ENCODE measurements at places on chromosomes 5 and 9.

DNA sequence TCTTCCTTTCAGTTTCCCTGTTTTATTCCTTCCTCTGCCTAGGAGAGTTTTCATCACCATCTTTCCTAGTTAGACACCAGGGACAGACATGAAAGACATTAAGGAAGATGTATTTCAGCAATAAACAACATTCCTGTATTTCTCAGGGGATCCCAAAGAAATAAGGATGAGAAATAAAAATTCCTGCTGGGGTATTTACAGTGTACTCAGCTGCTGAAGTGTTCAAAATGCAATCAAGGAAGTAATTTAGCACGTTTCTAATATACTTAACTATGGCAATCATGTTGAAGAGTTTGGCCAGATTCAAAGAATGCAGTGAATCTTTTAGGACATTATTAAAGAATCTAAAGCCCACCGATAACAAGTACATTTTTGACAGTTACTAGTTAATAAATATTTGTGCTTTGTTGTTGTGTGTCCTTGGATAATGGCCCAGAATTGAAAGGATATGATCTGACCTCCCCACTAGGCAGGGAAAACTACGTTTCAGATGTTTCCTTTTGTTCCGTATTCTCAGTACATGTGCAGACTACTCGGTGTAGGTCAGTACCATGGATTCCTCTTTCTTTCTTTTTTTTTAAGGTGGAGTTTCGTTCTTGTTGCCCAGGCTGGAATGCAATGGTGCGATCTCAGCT, 46.8 kb downstream of the INIP start:
- DNase-seq: no peak

DNA sequence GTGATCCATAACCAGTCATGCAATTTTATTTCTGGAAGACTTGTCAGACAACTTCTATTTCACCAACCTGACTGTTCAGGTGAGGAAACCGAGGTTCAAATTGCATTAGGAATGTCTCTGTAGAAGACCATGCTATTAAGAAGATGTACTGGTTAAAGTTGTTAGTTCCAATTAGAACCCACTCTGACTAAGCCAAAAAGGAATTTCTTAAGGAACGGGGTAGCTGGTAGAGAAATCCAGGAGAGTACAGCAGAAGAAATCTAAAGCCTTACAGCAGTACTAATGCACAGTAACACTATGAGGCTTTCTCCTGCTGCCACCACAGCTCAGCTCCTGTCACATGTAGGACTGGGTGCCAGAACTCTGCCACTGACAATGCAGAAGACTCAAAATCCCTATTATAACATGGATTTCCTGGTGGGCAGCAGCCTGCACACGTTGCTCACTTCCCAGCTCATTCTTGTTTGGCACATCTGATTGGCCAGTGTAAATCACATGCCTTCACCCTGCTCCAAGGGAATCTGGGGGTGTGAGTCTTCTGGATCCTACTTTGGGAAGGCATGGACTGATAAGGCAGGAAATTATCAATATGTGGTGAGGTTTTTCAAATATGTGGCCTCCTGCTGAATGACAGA, 37.1 kb downstream of the CAST start:
- DNase-seq: no peak

DNA sequence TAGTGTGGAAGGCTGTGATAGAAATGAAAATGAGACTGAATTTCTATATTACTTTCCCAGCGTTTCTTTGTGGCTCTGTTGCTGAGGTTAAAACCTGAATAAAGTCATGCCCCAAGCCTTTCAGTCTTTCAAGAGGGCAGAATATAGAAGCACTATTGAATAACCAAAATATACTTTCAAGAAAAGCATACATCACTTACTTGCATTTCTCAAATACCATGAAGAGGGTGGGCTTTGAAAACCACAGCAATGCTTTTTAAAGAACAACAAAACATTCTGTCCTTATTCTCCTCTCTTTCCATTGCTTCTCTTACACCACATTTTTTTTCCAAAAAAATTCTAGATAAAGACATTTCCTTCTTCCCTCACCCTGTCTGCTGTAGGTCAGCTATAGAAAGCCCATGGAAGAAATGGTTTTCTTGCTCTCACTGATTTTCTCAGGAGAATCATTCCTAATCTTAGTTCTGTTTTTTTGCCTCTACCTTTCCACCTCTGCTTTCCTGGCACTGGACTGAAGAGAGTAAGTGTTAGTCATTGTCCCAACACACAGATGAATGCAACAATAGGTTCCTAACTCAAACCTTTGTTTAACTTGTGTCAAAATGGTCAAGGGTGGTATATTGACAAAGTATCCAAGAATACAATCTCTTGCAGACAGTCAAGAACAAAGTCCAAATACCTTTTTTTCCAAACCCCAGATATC, 51.6 kb downstream of the NUDT12 start:
- no peak for DNase-seq

DNA sequence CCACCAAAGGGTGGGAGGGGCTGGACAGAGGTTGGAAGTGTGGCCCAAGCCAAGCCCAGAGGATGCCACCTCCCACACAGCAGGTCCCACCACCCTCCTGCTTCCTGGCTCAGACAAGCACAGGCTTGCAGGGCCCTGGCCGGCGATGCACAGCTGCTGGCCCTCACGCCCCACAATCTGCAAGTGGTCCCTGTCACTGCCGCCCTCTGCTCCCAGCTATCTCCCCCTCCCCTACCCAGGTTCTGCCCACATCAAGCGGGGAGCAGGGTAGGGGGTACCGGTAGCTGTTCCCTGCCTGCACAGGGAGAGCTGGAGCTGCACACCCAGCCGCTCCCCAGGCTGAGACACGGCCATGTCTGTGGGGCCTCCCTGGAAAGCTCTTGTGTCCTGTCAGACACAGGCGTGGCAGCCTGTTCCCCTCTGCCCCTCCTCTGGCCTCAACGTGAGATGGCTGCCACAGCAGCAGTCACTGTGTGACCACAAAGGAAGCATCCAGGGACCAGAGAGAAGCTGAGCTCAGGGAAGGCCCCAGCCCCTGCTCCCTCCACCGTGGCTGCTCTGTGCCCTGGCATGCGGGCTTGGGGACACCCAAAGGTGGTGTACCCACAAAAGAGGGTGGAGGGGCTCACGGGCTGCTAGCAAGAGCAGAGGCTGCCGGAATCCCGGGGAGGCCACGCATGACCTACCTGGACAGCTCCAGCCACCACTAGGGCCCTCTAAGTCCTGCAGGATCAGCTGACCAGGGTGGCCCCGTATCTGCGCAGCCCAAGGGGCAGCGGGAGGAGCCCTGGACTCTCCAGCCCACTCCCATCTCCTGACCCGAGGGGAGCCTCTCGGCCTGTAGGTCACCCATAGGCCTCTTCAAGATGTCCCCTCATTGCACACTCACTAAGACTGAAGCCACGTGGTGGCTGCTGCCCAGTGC, 10.9 kb upstream of the ZDHHC11 start:
- DNase-seq: no peak

DNA sequence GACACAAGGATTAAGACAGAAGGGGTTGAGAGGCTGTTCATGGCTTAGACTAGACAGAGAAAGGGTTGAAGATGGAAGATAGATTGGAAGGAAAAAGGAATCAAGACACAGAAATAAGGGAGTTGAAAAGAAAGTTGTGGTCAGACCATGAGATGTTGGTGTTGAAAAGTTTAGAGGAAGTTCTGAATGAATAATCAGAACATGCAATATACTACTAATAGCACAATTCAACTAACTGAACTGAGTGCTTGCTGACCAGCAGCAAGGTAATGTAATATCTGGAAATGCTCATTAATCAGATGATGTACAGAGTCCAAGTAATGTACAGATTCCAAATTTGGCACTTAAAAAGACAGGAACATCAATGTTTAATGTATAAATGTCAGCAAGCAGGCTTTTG, 10.6 kb upstream of the NNT start:
- DNase-seq: no peak

DNA sequence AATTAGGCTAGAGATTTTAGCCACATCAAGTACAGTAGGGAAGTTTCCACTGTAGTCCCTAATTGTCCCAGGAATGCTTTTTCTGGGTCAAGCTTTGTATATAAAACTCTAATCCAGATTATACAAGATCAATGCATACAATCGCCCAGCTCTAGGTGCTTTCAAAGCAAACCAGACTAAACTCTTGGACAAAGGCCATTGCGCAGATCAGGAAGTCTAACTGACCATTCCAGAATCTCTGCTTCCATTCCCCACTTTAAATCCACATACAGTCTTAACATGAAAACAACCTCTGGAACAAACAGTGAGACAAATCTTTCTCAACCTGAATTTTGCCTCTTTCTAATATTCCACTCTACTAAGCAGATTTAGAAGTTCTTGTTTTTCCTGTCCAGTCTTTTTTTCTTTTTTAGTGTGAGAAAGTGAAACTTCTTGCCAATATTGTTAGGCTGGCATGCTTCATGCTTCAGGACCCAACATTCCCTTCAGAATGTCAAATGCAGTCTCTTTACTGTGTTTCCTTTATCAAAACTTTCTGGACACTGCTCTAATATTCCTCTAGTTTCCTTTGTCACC, 76.1 kb downstream of the ITGA1 start:
- no peak for DNase-seq

DNA sequence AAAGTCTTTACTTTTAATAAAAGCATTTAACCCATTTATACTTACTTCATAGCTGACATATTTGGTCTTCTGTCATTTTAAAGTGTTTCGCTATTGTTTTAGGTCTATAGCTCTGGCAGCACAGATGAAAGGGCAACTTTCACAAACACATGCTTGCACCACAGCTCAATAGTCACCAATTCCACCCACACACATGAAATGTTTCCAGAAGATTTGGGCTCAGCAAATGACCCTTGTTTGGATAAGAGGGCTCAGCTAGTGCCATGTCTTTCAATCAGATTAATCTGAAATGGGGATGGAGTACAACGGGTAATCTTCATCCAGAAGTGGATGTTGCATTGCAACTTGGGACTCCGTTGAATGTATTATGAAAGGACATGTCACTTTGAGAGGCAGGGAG, 176.0 kb downstream of the FGF18 start:
- no peak for DNase-seq

DNA sequence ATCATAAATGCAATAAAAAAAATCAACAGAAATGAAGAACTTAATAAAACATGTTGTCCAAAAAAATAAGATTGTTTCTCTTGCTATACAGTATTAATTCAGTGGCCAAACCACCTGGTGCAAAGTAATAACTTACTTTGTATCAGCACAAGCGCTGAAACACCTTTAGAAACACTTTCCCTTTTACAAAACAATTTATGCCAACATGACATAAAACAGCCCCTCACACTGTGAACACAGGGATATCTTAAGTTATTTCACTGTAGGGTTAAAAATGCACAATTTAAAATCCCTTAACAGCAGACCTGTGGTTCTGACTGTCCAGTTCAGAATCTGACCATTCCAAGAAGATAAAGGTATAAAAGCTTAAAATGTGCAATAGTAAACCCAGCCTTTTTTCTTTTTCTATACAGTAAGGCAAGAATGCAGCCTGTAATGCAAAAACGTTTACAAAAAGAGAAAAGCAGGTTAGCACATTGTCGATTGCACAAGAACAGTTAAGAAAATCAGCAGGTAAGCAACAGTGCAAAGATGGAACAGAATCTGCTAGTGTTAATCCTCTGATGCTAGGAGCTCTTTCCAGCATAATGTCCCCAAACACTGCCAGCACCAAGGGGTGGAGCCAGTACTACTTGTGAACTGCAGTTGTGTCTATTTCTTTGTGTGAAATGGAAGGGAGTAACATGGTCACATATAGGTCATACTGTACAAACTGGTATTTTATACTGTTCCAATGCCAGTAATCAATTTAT, 21.6 kb downstream of the RAB14 start:
- no peak for DNase-seq

DNA sequence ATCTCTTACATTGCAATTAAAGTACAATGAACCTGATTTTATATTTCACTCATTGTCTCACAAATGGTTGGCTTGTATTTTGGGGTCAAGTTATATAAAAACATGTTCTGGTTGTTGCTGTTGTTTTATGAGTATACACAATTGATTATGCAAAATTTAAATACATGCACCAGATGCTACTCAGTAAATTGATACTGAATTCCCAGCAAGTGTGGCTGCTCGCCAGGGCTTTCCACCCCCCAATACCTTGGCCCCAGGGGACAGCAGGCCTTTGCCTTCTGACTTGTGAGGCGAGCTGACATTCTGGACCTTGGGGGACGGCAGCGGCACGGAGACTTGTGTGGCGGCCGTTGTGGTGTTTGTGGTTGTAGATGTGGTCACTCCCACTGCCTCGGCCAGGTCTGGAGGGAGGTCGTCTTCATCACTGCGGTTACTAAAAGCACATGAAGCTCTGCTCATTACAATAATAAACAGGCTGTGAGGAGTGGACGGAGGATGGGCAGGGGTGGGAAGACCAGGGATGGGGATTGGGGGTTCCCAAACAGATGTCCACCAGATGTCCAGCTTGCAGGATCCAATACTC, 27.0 kb upstream of the FRRS1L start:
- DNase-seq: no peak

- no peak for DNase-seq
Measured at GRCh38 chr9:108743416-108743815, 112.4 kb downstream of the ACTL7B start.

- no peak for DNase-seq
Measured at GRCh38 chr5:106757672-106758071, 913.1 kb downstream of the EFNA5 start.

DNA sequence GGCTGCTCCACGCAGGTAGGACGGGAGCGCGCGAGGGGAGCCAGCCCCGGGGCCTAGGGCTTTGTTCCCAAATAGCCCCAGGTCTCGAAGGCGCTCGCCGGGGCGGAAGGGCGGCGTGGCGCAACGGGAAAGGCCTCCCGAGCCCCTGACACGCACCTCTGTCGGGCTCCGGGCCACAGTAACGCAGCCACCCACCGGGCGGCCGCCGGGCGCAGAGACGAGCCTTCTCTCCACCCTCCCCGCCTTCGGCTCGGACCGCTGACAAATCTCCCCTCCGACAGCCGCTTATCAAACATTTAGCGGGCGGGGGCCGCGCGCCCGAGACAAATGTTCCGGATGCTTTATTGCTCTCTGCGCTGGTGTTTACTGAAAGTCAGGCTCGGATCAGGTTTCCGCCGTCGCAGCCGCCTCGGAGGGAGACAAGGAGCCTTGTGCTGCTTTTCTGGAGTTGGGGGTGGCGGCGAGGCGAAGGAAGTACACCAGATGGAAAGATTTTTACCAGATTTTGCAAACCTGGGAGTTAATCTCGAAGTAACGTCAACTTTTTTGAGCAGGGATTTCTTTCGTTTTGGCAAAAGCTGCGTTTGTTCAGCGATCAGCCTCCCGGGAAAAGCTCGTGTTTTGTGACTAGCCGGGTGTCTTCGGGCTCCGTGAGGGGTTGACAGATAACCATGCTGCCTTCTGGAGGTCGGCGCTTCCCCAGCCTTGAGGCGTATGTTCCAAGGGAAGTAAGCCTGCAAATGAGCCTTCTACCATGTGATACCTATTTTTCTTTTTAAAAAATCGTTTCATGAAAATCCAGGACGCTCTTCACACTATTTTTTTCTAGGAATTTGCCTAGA, 950 bp downstream of the RGMB start:
- DNase-seq: peak; percentile 72

- no peak for DNase-seq
Measured at GRCh38 chr5:179411161-179411841, 66.0 kb upstream of the ADAMTS2 start.

GRCh38 chr9:14256588-14256987, 57.4 kb downstream of the NFIB start:
- no peak for DNase-seq
